ENCODE measurements at places on chromosomes 12 and 14.
A peak's percentile ranks its signal among the peaks of the same experiment; 100 is the strongest.

DNA sequence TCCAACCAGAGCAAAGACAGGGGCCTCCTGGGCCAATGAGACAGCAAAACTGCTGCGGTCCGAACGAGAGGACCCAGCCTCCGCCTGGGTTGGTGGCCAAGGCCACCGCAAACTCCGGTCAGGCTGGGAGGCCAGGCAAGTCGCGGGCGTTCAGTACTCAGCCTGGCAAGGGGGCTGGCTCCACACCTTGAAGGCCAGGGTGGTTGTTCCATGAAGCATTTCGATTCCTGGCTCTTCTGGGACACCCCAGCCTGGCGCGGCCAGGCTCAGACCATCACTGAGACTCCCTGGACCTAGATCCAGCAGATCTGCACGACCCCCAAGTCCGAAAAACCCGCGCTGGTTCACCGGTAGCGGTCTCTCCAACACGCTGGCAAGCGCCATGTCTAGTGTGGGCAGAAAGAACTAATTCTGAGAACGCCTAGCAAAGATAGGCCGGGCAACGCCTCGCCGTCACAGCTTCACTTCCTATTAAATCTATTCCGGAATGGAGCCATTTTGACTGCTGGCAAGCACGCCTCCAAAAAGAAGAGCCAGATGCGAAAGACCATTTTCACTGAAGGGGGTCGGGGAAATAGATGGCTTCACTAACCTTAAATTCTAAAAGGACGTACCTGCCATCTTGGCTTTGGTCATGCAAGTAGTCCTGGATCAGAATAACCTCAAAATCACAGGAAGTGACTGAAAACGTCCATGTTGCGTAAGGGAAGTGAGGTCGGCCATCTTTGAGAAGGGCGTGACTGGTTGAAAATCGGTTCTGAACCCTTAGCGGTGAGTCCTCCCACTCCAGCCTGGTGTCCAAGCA, at the start of gene PSMB5:
Gene PSMB5, minus strand, starts transcription at position 403 of the 805 bp plus-strand sequence. Its CDS starts 19 bp downstream, at position 384.
- peak; percentile 94 for DNase-seq

GRCh38 chr12:26773313-26774104, 59.5 kb downstream of the ITPR2 start:
- DNase-seq = no peak

DNA sequence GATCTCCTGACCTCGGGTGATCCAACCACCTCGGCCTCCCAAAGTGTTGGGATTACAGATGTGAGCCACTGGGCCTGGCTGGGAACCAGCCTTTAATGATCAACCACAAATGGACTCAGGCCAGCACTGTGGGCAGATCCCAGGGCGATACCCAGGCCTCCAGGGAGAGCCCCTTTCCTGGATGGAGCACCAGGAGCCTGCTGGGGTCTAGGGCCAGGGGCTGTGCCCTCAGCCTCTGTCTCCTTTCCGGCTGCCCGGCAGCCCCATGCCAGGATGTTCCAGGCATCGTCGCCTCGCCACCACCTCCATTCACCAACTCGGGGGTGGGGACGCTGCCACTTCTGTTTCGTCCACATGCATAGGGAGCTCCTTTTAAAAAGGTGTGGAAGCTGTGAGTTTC, 2.3 kb downstream of the ADGRD1 start:
- no peak for DNase-seq

DNA sequence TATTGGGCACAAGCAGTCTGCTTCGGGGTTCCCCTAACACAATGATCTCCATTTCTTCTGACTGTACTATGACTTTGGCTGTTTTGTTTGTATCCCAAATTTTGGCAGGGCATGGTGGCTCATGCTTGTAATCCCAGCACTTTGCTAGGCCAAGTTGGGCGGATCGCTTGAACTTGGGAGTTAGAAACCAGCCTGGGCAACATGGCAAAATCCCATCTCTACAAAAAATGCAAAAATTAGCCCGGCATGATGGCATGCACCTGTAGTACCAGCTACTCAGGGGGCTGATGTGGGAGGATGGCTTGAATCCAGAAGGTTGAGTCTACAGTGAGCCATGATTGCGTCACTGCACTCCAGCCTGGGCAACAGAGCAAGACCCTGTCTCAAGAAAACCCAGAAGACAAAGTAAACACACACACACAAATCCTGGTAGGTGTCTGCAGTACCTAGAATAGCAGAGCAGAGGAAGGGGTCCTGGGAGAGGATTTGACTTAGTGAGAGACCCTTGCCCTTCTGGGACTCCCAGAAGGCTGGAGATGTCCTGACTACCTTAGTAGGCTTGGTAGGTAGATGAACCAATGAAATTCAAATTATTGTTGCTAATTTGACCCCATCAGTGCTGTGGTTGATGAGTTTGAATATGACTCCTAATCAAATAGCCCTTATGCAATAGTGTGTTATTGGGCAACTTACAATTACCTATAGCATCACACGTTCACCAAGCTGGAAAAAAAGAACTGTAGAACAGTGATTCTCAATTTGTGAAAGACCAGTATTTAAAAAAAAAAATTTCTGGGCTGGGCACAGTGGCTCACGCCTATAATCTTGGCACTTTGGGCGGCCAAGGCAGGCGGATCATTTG, 6.8 kb upstream of the AEBP2 start:
- no peak for DNase-seq

GRCh38 chr12:107513184-107513583, 172.4 kb upstream of the PWP1 start:
- no peak for DNase-seq

DNA sequence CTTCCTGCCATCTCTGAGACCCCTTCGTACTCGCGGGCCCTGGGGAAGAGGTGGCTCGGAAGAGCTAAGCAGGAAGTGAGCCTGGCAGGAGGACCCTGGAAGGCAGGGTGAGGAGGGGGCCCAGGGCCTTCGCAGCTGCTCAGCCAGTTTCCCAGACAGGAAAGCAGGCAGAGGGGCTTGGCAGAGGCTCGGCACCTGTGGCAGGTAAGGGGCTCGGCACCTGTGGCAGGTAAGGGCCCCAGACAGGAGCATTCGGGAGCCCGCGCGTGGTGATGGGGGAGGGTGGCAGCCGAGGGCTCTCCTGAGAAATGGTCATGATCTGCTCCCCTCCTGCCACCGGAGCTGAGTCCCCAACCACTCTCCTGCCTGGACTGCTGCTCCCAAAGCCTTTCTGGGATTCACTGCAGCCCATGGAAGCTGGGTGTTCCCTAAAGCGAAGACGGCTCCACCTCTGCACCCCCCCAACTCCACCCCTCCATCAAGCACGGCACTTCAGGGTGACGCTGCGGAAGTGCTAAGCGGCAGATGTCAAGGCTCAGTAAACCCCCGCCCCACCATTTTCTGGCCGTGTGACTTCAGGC, 63.2 kb downstream of the PRIMA1 start:
- DNase-seq = no peak

GRCh38 chr12:114826244-114826643, 142.3 kb upstream of the TBX3 start:
- no peak for DNase-seq
